ENCODE measurements at places on chromosomes 12 and 14.

DNA sequence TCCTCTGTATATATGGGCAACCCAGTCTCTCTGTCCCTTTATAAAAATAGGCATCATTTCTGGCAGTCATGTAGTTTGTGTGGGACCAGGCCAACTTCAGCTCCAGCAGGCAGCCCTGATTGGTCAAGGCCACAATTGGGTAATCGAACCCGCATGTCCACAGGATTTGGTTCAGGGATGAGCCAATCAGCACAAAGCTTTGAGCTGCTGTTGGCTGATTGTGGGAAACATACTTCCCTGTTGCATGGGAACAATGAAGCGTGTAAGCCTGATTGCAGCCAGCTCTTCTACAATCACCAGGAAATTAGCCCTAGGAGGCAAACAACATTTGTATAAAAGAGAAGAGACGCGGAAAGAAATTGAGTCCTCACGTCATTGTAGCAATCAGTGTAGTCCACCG, 328.6 kb downstream of the PCNX1 start:
- no peak overlapping the region for H3K4me3 ChIP-seq
- no peaks in the 10 kb centered on the region for H3K4me1 ChIP-seq
- H3K27me3 ChIP-seq: peaks cover 15% of the 10 kb centered on the region
- H3K27ac ChIP-seq: no peak overlapping the region

- H3K27me3 ChIP-seq: no peaks in the 10 kb centered on the region
- no peak for DNase-seq
- H3K36me3 ChIP-seq: no peaks in the 10 kb centered on the region
- no peaks in the 10 kb centered on the region for H3K4me1 ChIP-seq
- no peak overlapping the region for H3K27ac ChIP-seq
These were observed 12.3 kb upstream of the NAV3 start for GRCh38 chr12:77818351-77818750.

GRCh38 chr12:47855502-47855901, 35.8 kb upstream of the HDAC7 start:
- H3K4me1 ChIP-seq: peaks cover 44% of the 10 kb centered on the region
- H3K36me3 ChIP-seq: peaks cover 71% of the 10 kb centered on the region
- peak overlapping the region; percentile 48 for H3K27ac ChIP-seq
- no peak overlapping the region for H3K4me3 ChIP-seq
- H3K27me3 ChIP-seq: no peaks in the 10 kb centered on the region

DNA sequence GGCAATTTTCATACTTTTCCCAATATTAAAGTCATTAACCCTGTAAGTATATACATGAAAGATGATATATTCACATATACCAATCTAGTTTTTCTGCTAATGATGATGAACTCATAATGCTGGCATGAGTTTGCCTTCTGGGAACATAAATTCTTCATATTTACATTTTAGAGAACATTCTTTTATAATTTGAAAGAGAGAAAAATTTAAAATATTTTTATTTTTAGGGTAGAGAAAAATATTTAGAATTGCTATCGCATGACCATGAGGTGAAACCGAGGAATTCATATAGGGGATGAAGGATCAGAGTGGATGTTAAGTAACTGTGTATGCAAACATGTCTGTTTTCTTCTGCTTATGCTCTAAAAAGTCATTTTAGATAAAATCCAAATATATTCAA, 825.3 kb upstream of the FLRT2 start:
- H3K27me3 ChIP-seq: no peaks in the 10 kb centered on the region
- H3K36me3 ChIP-seq: no peaks in the 10 kb centered on the region
- no peak overlapping the region for H3K27ac ChIP-seq
- DNase-seq: no peak

GRCh38 chr12:116339800-116340371, 62.4 kb upstream of the MED13L start:
- H3K27me3 ChIP-seq: peaks cover 3% of the 10 kb centered on the region
- no peaks in the 10 kb centered on the region for H3K4me1 ChIP-seq
- H3K4me3 ChIP-seq: no peak overlapping the region
- DNase-seq: no peak
- H3K27ac ChIP-seq: no peak overlapping the region

DNA sequence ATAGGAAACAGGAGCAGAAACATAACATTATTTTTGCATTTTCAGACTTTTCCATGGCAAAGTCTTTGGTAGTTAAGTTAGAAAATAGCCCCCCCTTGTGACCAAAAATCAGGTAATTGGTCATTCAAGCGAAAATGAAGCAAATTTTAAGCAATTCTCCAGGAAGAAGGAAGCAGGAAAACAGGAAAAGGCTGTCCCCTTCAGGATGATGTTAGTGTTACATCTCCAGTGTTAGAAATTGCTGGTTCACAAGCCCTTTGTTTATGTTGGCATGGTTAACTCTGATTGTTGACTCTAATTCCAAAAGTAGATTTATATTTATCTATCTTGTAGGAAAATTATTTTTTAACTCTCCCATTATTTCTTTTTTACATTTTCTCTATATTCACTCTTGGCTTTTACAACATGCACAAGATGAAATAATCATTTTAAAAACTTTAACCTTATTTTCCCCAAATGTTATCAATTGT, 18.8 kb upstream of the GAS2L3 start:
- no peaks in the 10 kb centered on the region for H3K36me3 ChIP-seq
- H3K4me3 ChIP-seq: no peak overlapping the region
- H3K4me1 ChIP-seq: no peaks in the 10 kb centered on the region

GRCh38 chr12:86613311-86613710, 357.1 kb upstream of the MGAT4C start:
- H3K36me3 ChIP-seq: no peaks in the 10 kb centered on the region
- no peak overlapping the region for H3K4me3 ChIP-seq
- no peaks in the 10 kb centered on the region for H3K4me1 ChIP-seq
- no peaks in the 10 kb centered on the region for H3K27me3 ChIP-seq

DNA sequence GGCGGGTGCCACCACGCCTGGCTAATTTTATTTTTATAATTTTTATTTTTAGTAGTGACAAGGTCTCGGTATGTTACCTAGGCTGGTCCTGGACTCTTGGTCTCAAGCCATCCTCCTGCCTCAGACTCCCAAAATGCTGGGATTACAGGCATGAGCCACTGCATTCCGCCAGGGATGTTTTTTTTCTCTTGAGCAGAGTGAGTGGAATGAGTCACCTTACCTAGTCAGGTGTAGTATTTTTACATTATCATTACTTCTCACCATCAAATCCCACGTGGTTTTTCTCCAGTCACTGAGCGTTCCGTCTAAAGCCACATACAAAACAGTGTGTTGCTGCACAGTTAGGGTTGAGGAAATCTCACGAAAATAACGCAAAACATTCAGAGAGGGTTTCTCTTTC, 870 bp upstream of the TBPL2 start:
- H3K36me3 ChIP-seq: no peaks in the 10 kb centered on the region
- no peak overlapping the region for H3K4me3 ChIP-seq
- DNase-seq: no peak
- no peak overlapping the region for H3K27ac ChIP-seq

DNA sequence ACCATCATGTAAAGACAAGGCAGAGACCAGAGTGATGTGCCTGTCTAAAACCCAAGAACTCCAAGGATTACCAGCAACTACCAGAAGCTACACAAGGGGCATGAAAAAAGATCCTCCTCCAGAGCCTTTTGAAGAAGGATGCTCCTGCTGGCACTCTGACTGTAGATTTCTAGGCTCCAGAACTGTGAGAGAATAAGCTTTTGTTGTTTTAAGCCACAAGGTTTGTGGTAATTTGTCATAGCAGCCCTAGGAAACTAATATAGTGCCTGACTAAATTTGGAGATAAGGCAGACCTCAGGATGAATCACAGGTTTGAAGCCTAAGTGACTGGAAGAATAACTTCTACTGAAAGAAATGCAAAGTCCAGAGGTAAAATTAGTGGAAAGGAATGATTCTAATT, 132.9 kb downstream of the CEP83 start:
- no peak overlapping the region for H3K4me3 ChIP-seq
- peak overlapping the region; percentile 51 for H3K27ac ChIP-seq
- DNase-seq: no peak
- peaks cover 48% of the 10 kb centered on the region for H3K36me3 ChIP-seq

- H3K27me3 ChIP-seq: no peaks in the 10 kb centered on the region
- DNase-seq: no peak
- no peaks in the 10 kb centered on the region for H3K4me1 ChIP-seq
- H3K27ac ChIP-seq: no peak overlapping the region
These were observed 281.2 kb downstream of the PAWR start for GRCh38 chr12:79409562-79409961.

DNA sequence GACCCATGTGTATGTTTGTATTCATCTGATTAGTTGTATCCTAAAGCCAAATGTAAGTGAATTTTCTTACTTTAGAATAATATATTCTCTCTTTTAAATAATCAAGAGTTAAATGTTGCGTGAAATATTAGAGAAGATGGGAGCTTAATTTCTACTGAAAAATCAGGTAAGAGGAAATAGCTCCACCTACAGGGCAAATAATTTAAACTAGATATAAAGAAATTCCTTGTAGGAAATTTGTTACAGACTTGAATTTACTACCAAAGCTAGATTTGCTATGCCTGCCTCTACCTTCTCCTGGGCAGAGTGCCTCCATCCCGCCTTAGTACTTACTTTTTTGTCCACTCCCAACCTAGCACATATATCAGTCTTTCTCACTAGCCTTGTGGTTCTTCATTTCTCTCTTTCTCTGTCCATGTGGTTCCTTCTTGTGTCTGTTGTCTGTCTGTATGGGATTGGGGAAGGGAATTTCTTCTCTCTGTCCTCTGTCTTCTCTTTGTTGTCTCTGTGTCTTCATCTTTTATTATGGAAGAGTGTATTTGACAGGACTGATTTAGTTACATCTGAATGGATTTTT, 44.7 kb downstream of the PALS1 start:
- no peaks in the 10 kb centered on the region for H3K36me3 ChIP-seq
- DNase-seq: no peak
- H3K4me1 ChIP-seq: no peaks in the 10 kb centered on the region
- H3K4me3 ChIP-seq: no peak overlapping the region

DNA sequence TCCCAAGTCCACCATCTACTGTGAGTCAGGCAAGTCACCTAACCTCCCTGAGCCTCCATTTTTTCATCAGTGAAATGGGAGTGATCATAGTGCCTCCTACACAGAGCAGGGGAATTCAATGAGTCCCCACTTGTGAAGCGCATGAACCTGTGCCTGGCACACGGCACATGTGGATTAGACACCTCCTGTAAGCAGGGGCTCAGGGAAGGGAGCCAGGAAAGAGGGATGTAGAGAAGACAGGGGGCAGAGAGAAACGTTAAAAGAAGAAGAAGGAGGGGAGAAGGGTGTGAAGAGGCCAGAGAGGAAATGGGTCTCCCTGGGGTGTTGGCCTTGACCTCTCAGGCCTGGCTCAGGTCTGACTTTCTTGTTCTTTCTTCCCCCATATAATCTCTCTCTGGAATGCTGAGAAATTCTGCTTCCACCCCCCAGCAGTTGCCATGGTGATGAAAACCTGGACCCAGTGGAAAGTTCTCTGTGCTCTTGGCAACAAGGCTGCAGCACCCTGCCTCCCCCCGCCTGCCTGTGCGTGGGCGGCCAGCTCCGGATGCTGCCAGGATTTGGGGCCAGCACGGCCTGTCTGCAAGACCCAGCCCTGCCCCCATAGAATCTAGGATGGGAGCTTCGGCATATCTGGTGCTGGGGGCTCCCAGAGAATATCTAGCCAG, 94.5 kb downstream of the CALM1 start:
- no peak overlapping the region for H3K27ac ChIP-seq
- no peak for DNase-seq
- no peak overlapping the region for H3K4me3 ChIP-seq
- no peaks in the 10 kb centered on the region for H3K4me1 ChIP-seq
- H3K36me3 ChIP-seq: no peaks in the 10 kb centered on the region
- no peaks in the 10 kb centered on the region for H3K27me3 ChIP-seq

- H3K27me3 ChIP-seq: peaks cover 4% of the 10 kb centered on the region
- peaks cover 1% of the 10 kb centered on the region for H3K36me3 ChIP-seq
- no peaks in the 10 kb centered on the region for H3K4me1 ChIP-seq
- no peak overlapping the region for H3K4me3 ChIP-seq
These were observed 214.9 kb downstream of the ZFP36L1 start for GRCh38 chr14:68577802-68578541.

DNA sequence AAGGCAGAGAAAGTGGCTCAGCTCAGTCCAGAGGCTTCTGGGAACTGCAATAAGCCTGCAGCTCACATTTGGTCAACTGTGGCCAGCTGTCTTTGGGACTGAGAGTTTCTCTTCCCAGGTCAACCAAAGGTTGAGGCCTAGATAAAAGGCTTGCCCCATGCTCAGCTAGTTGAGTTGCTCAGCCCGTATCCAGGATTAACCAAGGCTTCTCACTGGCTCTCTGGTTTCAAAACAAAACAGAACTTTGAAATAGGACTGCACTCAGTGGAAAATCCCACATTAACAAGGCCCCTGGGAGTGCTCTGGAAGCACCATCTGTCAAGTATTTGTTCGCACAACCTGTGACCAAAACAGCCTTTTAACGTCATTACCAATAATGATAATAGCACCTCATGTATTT, 40.3 kb upstream of the NUAK1 start:
- H3K27me3 ChIP-seq: peaks cover 6% of the 10 kb centered on the region
- H3K4me1 ChIP-seq: no peaks in the 10 kb centered on the region
- H3K27ac ChIP-seq: no peak overlapping the region

All from activated T-helper 1 cell treated with anti-CD3 and anti-CD28 coated beads, Interleukin-12 subunit alpha, Interleukin-12 subunit beta, Interleukin-2, Interleukin-4 antibody, amounts not matched to agents 30 ng/mL and 10 ng/mL and 1 ng/mL, durations not matched to agents 14 hours and 24 hours and 36 hours (primary cell).